Panc1 (cell line): ENCODE measurements at places on chromosomes 3 and 15.

DNA sequence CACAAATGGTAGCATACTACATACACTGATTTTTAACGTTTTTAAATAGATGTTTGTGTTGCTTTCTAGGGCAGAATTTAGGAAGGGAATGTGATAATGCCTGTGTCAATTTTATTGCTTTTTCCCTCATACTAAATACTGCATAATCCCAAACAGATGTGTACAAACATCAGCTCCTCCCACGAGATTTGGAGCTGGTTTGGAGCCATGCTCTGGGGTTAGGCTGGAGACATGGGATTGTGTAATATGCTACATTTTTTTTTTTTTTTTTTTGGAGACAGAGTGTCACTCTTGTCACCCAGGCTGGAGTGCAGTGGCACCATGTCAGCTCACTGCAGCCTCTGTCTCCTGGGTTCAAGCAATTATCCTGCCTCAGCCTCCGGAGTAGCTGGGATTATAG lies 80.1 kb downstream of the EBLN2 start:
- no peak for DNase-seq

- no peak for DNase-seq
Observed at GRCh38 chr3:23161896-23162570, 41.1 kb upstream of the UBE2E2 start.

GRCh38 chr15:65638109-65638508 lies 16.4 kb downstream of the SLC24A1 start:
- DNase-seq = no peak

- DNase-seq = no peak
Observed at GRCh38 chr3:122198966-122199365, 15.5 kb downstream of the CASR start.

DNA sequence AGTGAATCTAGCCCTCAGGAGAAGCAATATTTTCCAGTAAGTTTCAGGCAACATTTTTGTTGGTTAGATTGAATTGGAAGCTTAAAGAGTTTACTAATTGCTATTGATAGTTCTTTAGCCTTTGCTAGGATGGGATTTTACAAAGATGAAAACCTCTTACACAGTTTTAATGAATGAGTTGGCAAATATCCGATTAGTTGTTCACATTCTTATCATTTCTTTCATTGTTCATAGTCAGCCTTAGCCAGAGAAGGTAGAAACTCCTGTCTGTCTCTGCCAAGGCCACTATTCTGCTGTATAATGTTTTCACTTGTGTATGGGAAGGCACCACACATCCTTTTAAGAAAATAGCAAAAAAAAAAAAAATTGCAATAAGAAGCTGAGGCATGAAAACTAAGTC lies 222.0 kb upstream of the MANF start:
- no peak for DNase-seq

DNA sequence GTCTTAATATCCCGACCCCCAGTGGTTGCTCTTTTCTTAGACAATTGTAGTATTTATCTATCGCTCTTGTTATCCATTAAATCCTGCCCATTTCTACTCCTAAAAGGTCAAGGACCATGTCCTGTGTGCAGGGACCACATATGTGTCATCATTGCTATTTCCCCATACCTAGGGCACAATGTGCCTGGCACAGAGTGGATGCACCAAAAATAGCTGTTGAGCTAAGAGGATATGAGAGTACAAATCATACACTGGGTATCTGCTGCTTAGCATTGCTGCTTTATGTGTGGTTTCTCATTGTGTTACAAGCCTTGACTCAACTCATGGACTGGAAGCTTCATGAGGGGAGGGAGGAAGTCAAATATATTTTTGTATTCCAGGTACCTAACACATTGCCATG lies 3.4 kb upstream of the MITF start:
- DNase-seq = no peak

GRCh38 chr3:24185738-24186384 lies 240.8 kb downstream of the NR1D2 start:
- DNase-seq = peak; percentile 20

DNA sequence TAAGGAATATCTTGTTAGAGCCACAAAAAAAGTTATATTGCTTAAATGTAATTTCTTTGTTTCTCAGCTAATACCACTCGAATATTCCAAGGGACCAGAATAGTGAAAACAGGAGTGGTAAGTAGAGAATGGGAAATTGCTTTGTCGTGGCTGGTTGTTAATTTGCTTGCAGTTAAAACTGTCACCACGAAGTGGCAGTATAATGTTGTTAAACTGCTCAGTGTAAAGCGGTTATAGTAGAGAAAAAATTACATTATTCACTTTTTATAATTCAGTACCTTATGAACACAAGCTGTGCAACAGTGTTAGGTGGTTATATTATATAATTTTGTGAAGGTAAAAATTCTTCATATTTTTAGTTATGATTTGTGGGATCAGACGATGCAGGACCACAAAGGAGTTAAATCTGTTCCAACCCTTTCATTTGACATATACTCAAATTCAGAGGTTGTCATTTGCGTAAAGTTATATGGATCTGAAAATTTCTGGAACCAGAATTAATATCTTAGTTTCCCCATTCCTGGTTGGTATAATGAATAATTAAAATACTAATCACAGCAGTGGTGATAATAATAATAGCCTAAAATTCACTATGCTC lies 171.8 kb downstream of the FEZF2 start:
- DNase-seq = peak; percentile 8

- no peak for DNase-seq
Observed at GRCh38 chr3:21876782-21877181, 125.8 kb upstream of the ZNF385D start.

- no peak for DNase-seq
Observed at GRCh38 chr15:60017538-60018520, 13.7 kb downstream of the FOXB1 start.

DNA sequence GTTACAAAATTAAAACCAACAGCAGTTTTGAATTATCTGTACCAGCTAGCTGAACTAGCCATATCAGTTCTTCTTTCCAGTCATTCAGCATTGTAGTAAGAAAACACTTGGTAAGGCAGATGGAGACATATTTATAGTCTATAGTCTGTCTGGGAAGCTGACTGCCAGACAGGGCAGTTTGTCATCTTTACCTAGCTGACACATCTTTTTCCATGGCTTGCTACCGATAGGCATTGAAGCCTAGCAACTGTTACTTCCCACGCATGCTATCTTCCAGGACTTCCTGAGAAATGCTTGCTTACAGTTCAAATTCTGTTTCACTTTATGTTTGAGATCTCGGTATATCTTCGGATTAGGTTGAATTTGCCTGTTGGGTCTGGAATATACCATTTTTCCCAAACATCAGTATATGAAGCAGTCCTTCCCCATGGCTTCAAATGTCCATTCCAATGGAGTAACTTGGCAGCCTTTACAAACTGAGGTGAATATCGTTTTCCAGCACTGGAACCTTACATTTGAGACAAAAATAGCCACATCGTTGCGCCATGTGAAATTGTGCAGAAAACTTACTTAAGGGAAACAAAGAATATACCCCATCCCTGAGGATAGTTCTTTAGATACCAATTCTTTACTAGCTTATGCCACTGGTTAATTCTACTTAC lies 8.8 kb downstream of the GNL3 start:
- DNase-seq = no peak

GRCh38 chr3:59303452-59303851 lies 253.6 kb upstream of the CFAP20DC start:
- DNase-seq = no peak

DNA sequence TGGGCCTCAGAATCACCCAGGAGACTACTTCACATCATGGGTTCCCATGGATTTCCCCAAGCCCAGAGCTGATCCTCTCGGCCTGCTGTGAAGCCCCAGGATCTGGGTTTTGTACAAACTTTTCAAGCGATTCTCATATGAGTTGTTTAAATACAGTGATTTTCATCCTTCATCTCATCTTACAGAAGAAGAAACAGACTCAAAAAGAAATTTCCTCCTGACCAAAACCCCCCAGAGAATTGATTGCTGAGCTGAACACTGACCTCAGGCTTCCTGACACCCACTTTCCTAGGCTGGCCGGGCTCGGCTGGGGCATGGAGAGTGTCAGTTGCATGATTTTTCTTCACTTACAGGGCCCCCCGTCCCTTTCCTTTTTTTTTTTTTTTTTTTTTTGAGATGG lies 60.3 kb downstream of the BDH1 start:
- no peak for DNase-seq
